ENCODE measurements at places on chromosomes 2 and 18.

DNA sequence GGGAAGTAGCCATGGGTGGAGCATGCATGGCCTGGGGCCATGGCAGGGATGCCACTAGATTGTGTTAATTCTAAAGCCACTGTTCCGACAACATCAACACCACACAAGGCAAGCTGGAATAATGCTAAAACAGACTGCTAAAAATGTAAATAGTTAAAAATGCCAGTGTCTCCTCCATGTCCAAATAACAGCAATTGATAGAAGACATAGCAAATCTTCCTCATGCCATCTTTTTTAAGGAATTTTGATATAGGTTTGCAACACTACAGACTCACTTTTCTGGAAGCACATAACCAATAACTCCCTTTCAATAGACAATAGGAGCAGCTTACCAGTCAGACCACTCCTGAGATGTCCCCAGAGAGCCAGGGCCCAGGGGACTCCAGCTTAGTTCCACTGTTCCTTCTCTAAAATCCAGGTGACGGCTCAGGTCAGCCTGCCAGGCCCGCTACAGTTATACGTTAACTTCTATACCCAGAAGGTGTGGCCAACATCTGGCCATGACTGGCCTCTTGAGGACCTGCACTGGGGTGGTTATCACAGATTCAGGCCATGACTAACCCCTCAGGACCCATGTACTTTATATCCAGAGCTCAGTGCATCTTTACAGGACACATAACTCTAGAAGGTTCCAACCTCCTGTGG is 20.3 kb downstream of the TUBB6 start:
- no peak for DNase-seq

GRCh38 chr2:60756097-60757087 is at the start of gene PAPOLG:
Gene PAPOLG, plus strand, starts transcription at chr2:60756268. Its CDS starts 211 bp downstream, at chr2:60756479.
- DNase-seq, result peak; percentile 100

DNA sequence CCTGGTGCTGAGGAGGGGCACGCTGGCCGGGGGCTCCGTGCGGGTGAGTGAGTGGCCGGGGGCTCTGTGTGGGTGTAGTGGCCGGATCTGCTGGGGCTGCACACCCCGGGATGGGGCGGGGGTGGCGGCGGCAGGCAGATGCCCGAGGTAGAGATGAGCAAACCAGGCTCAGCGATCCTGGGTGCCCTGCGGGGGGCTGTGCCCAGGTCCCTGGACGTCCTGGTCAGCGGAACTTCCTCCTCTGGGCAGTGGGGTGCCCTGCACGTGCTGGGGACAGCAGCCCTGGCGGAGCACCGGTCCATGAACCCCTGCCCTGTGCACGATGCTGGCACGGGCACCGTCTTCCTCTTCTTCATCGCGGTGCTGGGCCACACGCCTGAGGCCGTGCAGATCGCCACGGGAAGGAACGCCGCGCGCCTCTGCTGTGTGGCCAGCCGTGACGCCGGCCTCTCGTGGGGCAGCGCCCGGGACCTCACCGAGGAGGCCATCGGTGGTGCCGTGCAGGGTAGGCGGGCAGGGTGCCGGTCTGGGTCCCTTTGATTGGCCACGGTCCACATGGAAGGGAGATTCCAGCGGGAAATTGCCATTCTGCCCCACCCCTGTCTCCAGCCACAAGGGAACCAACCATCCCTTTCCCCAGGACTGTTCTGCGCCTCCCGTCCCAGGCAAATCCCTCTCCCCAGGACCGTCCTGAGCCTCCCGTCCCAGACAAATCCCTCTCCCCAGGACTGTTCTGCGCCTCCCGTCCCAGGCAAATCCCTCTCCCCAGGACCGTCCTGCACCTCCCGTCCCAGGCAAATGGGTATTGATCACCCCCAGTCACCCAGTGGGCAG is 5.9 kb downstream of the NEU4 start:
- no peak for DNase-seq

GRCh38 chr2:197803033-197803444 is 1.4 kb upstream of the PLCL1 start:
- DNase-seq, result no peak

- no peak for DNase-seq
These were observed 460.2 kb downstream of the LRATD1 start for GRCh38 chr2:15092691-15093090.

GRCh38 chr2:15177103-15177502 is 384.0 kb downstream of the NBAS start:
- DNase-seq, result peak; percentile 61

DNA sequence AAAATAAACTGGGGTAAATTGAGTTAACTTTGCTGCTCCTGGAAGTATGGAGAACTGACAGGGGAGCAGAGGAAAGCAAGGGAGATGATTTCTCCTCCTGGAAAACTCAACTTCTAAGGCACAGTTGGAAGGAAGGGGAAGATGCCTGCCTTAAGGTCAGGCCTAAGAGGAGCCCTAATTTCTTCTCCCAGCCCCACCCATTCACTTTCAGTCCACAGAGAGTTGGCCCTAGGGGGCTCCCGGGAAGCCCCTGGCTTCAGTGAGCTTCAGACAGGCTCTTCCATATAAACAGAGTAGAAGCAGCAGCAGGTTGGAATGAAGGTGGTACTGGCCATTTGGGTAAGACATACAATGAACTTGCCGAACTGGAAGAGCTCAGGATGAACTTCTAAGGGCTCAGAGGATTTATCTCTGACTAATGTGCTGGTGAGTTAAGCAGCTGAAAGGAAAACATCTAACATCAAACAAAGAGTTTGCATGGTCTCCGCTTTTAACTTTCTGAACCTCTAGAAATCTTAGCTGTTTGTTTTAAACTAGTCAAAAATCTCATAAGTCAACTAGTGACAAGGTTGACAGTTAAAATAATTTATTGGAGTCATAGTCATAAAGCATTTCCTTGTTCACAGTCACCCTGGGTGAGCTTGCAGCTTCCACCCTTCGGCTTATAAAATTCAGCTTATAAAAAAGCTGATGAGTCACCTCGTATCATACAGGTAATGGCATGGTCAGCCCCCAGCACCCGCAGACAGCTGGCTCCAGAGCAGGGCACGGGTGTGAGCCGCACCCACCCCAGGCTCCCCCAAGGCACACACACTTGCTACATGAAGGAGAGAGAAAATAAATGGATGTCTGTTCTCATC is 9.8 kb downstream of the MALL start:
- no peak for DNase-seq

- DNase-seq, result no peak
These were observed 241.3 kb downstream of the PRKCE start for GRCh38 chr2:45892757-45893156.

DNA sequence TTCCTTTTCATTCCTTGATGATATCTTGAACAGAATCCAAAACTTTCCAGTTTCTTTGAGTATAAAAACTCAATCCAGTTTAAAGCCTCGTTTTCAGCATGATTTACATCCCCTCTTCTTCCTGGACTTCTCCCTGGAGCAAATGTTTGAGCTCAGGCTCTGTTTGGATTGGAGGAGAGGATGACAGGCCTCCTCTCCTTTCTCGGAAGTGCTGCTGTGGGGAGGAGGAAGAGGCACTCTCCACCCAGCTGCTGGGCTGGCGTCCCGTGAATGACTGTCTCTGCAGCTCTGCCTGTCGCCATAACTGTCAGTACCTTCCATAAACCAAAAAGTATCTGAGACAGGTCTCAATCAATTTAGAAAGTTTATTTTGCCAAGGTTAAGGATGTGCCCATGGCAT is 238.2 kb upstream of the AGAP1 start:
- no peak for DNase-seq

DNA sequence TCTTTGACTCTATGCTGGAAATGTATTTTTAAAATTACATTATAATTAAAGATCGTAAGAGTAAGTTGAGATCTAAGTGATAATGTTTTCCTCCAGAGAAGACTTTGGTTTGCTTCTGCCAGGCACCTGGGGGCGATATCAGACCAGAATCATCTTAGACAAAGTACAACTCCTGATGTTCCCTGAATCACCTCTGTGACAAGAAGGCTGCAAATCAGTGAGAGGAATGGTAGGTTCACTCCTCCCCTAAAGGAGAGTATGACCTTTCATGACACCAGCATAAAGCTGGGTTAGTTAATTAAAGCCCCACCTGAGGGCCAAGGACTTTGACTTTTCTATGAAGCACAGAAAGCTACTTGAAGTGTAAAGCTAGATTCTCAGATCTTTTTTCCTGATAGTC is 114.4 kb upstream of the DTNA start:
- no peak for DNase-seq

- no peak for DNase-seq
These were observed 91.6 kb downstream of the RHOB start for GRCh38 chr2:20538308-20539132.

GRCh38 chr2:102114290-102114721 is 28.2 kb upstream of the IL1R1 start:
- DNase-seq, result no peak

DNA sequence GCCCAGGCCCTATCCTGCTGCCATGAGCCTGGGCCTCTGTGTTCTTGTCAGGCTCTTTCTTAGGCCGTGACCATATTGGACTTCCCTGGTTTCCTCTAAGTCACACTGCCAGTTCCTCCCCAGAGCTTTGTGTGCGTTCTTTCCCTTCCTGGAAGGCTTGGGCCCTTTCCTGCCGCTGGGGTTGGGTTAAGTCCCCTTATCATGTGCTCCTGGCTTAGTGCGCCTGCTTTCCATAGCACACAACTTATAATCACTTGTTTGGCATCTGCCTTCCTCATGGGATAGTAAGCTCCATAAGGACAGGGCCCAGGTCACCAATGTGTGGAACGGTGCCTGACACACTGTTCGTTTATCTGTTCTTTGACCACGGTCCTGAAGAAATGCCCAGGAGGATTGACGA is 31.3 kb downstream of the NIFK start:
- no peak for DNase-seq
